ENCODE measurements at places on chromosomes 3 and 15.
A peak's percentile ranks its signal among the peaks of the same experiment; 100 is the strongest.

DNA sequence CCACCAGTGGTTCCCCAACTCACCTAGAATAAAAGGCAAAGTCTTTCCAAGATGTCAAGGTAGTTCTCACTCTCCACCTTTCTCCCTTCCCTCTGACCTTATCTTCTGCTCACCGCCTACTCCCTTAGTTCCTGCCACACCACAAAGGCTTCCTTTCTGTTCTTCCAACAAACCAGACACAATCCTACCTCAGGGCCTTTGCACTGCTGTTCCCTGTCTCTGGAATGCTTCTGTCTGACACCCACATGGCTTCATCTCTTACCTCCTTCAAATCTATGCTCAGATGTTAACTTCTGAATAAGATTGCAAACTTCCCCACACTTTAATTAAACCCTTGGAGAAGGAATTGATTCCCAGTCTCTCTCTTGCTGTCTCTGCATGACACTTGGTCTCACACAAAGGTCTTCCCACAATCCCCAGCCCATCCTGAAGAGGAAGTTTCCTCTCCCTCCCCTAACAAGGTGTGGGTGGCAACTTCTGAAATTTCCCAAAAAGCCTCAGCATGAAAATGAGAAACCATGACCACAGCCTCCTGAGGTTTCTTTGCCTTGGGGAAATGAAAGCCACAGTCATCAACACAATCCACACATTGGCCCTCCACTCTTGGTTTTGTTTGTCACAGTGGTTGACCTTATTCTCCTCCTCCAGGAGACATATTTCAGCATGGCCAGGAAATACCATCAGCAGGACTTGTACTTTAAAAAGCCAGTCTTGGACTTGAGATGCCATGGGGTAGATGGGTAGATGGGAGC lies 3.0 kb upstream of the RYK start:
- DNase-seq, result no peak

DNA sequence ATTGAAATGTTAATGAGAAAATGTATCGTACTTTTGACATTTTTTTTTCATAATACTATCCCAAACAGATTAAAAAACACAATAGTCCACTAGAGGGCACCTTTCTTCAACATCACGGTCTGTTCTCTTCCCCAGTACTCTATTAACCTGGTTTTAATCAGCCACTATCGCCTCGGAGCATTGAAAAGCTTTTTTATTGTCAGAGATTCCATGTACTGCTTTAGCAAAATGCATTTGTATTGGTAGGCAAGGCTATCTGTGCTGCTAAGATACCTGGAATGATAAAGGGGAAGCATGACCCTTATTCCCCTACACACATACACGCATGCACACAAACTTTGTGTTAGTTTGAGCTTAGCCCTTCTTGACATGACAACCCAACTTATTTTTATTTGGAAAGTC lies 160.1 kb upstream of the IL12A start:
- peak; percentile 58 for DNase-seq

DNA sequence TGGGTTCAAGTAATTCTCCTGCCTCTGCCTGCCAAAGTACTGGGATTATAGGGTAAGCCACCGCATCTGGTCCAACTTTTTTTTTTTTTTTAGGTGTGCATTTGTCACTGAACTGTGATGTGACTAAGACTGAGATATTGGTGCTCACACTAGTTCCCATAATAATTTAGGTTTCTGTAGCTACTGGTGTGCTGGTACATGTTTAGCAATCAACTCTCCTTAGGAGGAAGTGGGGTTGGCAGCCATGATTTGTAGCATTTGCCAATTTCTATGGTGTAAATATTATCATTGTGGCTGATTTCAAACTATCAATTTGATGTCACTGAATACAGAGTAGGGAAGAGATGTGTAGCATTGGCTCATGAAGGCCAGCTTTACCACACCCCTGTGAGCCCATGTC lies 372.7 kb downstream of the EDEM1 start:
- DNase-seq, result no peak

DNA sequence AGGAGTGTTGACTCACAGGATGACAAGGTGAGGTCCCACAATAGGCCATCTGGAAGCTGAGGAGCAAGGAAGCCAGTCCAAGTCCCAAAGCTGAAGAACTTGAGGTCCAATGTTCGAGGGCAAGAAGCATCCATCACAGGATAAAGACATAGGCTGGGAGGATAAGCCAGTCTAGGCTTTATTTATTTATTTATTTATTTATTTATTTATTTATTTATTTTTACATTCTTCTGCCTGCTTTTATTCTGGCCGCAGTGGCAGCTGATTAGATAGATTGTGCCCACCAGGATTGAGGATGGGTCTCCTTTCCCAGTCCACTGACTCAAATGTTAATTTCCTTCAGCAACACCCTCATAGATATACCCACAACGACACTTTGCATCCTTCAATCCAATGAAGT lies 472.2 kb upstream of the DPPA4 start:
- no peak for DNase-seq

GRCh38 chr3:142117056-142117851 lies 32.1 kb downstream of the TFDP2 start:
- peak; percentile 29 for DNase-seq

- DNase-seq, result no peak
Measured at GRCh38 chr3:194075802-194076460, 60.0 kb upstream of the HES1 start.

DNA sequence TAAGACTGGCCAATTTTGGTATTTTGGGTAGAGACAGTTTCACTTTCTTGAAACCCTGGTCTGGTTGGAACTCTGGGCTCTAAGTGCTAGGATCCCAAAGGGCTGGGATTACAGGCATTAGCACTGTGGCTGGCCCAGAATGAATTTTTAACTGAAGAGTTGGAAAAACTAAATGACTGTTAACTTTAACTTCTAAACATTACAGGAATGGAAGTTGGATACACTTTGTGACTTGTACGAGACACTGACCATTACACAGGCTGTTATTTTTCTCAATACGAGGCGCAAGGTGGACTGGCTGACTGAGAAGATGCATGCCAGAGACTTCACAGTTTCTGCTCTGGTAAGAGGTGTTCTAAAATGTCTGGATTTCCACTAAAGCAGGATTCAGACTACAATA lies 3.5 kb downstream of the EIF4A2 start:
- DNase-seq, result no peak

- no peak for DNase-seq
Measured at GRCh38 chr3:65126527-65127410, 439.0 kb upstream of the ADAMTS9 start.

DNA sequence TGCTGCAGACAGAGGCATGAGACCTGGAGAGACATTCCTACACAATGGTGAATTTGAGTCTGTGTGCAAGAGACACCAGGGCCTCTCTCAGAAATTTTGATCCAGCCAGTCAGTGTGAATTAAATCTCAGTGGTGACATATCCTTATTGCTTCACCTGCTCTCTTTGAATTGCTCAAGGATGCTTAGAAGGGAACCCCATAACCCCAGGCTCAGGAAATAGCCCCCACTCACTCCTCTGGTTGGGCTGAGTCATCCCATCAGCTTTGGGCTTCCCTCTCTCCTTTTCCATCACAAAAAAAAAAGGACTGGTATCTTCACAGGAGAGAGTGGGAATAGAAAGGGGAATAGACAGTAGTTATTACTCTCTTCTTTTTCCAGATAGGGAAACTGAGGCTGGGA lies 33.0 kb upstream of the LARS2 start:
- no peak for DNase-seq

All from DMS153 (cell line).